ENCODE measurements at places on chromosomes 4 and X.

GRCh38 chr4:48722509-48723446 is 57.3 kb downstream of the FRYL start:
- no peak for DNase-seq

DNA sequence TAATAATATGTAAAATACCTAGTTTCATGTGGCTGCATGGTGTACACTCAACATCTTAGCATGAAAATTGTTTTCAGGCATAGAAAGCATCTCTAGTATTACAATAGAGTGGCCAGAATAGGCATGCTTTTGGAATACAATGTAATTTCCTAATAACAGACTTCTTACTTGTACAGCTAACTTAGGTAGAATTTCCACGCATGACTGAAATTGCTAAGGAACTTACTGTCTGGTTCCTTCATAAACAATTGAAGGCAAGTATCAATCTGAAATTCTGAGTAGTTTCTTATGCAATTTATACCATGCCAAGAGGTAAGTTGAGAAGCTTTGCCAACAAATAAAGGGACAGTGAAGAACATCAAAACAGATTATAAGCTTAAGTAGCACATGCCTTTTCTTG is 26.7 kb downstream of the SULT1E1 start:
- DNase-seq, result no peak

GRCh38 chrX:102658556-102658955 is 7.3 kb downstream of the GPRASP1 start:
- DNase-seq, result no peak

DNA sequence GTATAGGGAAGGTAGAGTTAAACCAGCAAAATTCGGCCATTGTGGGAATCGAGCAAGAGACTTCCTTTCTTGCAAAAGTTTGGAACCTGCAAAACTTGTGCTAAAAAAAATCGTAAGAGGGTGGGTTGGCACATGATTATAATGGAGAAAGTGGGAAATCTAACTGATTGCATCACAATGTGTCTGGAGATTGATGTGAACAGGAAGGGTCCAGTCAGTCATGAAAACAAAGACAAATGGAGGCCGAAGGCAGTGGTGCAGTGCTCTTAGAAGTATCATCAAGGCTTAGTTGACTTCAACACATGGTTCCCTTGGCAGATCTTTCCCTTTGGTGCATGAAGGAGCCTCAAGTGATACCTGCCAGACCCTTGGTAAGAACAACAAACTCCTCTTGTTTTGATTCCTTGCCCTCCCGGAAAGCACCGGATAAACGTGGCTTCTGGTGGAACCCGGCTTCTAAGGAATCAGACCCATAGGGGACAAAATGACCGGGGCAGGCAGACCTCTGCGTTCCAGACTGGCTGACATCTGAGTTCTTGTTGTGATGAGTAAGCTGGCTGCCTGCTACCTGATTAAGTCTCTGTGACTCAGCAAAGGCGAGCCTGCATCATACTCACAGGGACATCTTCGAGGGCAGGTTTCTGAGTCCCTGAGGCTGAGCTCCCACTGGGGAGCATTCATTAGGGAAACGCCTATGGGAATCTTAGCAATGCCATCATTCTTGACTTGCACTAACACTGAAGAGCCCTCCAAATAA is 87.7 kb upstream of the MAP3K15 start:
- no peak for DNase-seq

DNA sequence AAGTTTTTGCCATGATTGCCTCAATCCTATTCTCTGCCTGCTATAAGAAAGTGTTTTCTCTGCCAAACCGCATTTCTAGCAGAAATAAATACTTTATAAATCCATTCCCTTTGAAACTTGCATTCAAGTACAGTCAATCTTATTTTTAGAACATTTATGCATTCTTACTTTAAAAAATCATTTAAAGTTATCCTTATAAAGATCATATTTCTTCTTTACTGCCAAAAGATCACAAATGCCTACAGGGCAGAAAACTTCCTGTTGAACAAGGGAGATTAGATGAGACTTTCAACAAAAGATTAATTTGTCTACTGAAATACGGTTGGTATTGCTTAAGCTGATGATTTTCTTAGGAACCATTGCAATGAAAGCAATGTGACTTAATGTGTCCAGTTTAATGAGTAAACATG is 207.2 kb upstream of the SLIT2 start:
- no peak for DNase-seq

GRCh38 chr4:145703850-145704497 is 24.0 kb downstream of the C4orf51 start:
- no peak for DNase-seq

GRCh38 chrX:153969125-153969903 is 2.3 kb downstream of the HCFC1 start:
- peak; percentile 21 for DNase-seq

GRCh38 chr4:183959319-183960045 is 54.4 kb downstream of the STOX2 start:
- DNase-seq, result no peak

GRCh38 chrX:153412746-153413720 is 1.8 kb downstream of the ZFP92 start:
- DNase-seq, result no peak

DNA sequence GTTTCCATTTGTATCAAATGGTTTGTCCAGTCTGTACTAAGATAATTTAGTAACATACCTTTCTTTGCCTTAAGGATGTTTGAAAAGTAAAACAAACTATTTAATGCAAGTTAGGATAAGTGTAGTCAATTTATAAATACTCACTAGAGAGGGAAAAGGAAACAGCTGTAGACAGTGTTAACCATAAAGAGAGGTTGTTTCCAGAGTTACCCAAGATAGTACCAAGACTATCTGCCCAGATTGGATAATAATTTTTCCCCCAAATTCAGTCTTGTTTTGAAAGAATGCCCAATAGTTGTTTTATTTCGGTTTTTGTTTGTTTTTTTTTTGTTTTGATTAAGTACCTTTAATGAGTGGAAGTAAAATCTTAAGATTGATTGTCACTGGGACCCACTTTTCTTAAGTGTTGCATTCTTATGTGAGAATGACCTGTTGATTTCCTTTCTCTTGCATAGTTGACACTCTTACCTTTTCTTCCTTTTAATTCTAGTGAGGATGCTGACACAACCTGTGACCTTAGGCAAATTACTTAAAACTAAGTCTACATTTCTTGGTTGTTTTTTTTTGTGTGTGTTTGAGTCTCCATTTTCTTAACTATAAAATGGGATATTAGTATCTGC is 12.8 kb downstream of the AFF1 start:
- DNase-seq, result no peak

GRCh38 chr4:176656108-176656507 is 136.6 kb downstream of the VEGFC start:
- DNase-seq, result no peak

GRCh38 chr4:156958276-156959074 is 13.1 kb downstream of the PDGFC start:
- no peak for DNase-seq

GRCh38 chrX:105260291-105261043 is 40.0 kb upstream of the TEX13A start:
- no peak for DNase-seq

DNA sequence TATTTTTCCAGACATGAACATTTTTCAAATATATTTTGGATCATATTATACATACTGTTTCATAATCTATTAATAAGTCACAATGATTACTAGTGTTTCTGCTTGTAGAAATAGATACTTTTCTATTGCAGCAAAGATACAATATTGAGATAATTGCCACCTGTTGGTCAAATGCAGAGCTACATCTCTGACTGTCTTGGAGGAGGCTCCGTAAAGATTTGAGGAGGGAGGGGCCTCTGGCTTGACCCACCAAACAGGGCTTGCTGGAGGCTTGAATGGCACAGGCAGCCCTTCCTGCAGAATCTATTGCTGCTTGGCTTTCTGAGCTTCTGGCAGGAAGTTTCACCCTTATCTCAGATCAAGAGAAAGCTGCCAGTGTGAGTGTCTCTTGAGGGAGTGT is 99.3 kb upstream of the ARMCX2 start:
- peak; percentile 33 for DNase-seq

DNA sequence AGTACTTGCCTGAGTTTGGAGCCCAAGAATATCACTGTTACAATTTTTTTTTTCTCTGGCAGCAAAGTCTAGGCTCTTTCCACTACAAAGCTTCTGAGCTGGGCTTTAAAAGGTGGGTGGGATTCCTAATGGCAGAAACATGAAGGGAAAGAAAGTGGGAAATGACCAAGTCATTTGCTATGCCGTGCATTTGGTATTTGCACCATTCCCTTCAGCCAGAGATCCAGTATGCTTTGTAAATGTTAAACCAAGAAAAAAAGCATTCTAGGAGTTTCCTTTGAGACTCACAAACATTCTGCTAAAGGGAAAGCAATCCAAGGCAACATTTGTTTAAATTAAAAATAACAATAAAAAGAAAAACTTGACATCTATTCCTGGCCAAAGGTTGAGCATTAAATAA is 451.2 kb downstream of the RAB28 start:
- no peak for DNase-seq

- peak; percentile 20 for DNase-seq
Observed at GRCh38 chrX:47936224-47936939, 67.4 kb downstream of the ZNF182 start.

DNA sequence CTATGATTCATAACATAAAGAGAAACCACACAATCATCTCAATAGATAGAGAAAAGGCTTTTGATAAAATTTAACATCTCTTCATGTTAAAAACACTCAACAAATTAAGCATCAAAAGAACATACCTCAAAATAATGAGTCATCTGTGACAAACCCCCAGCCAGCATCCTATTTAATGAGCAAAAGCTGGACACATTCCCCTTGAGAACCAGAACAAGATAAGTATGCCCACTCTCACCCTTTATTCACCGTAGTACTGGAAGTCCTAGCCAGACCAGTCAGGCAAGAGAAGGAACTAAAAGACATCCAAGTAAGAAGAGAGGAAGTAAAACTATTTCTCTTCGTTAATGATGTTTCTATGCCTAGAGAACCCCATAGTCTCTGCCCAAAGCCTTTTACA is 507.2 kb downstream of the PABPC4L start:
- DNase-seq, result no peak

DNA sequence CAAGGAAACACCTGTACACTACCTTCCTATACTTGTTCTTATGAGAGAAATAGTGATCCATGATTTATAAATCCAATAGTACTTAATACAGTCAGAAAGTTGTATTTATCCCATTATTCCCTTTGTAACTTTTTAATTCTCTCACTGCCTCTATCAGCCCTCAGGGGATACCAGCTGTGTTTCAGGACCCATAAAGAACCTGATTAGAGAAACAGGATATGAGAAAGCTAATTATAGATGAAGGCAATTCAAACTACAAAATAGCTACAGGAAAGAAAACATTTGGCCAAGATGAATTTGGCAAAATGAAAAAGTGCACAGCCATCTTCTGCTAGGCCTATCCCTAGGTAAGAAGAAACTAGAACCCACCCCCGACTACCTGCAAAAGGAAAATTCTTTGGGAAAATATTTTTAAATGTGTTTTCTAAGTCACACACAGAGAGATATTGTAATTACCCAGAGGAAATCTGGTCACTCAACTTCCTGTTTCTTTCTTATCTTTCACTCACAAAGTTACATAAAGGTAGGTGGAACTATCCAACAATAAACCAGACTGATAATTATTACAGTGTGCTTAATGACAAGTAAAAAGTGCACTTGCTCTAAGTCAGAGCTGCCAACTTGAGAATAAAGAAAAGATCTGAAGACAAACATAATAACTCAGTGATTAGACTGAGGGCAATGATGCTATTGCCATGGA is 836.5 kb upstream of the HTR2C start:
- DNase-seq, result no peak

- no peak for DNase-seq
Observed at GRCh38 chr4:138697851-138698250, 317.7 kb upstream of the NOCT start.

DNA sequence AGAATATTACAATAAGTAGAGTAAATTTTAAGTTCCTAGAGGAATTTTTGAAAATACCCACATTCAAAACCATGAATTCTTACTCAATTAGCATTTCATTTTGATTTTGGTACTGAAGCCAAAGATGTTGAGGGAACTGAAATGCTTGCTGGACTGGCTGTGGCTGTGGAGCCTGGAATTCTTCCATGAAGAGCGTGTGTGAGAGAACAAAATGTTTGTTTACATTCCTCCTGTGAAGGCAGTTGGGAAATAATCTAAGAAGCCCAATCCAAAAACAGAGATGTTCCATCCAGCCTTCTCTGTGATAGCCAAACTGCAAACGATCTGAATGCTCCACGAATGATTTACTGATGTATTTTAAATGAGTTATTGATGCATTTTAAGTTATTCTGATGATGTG is 3.8 kb upstream of the ADH1B start:
- no peak for DNase-seq

DNA sequence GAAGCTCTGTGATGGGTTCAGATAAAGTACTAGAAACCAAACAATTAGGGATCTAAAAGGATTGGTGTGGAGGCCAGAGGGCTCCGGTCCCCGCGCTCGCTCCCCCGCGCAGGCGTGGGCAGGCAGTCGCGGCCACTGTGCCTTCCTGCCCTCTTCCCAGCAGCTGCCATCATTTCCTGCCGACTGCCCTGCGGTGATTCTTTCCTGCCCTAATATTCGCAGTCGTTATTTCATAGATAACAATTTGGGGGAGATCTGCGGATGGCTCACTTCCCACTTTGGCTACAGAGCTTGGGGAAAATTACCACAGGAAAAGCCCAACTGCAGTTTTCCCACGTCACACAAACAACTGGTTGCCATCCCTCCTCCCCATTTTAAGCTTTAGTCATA is 2.2 kb downstream of the GRIA2 start:
- no peak for DNase-seq

DNA sequence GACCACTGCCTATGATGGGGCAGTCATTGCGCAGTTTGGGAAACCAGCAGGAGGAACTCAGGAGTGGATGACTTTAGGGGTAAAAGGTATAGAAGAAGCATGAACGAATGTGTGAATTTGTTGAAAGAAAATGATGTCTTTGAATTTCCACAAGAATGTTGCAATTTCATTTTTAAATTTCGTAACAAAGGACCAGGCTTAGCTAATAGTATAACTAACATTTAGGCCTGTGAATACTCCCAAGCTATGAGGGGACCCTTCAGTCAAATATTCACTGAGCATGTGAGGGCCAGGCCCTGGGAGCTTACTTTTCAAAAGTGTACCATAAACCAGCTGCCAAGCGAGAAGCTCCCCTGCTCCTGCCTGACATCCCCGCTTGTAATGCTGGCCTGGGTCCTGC is 5.3 kb downstream of the MPC1L start:
- DNase-seq, result no peak

DNA sequence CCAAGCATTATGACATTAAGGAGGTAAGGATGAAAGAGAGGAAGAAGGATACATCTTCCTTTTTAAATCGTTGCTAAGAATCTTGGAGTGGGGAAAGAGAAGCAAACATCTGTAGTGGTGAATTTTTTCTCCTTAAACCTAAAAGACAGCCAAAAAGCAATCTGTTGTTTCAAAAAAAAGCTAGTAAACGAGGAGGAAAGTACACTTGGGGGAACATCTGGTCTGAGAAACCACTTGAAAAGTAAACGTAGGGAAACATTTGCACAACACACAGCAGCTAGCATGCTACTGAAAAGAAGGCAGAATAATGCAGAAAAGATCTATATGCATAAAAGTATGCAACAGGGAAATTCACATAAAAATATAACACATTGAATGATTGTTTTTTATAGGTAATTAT is 1485.6 kb downstream of the PCDH19 start:
- no peak for DNase-seq

All from activated CD8-positive, alpha-beta T cell treated with anti-CD3 and anti-CD28 coated beads, Interleukin-2, amount 10 ng/mL, durations not matched to agents 7 days and 5 days (primary cell).